ENCODE measurements at places on chromosomes 11 and 22. TPM values are rescaled to one million over a fixed set of nuclear protein-coding genes. Genes with fewer than 3 reads are reported as not detected.

GTSE1 gene
- total RNA-seq: not detected

DNA sequence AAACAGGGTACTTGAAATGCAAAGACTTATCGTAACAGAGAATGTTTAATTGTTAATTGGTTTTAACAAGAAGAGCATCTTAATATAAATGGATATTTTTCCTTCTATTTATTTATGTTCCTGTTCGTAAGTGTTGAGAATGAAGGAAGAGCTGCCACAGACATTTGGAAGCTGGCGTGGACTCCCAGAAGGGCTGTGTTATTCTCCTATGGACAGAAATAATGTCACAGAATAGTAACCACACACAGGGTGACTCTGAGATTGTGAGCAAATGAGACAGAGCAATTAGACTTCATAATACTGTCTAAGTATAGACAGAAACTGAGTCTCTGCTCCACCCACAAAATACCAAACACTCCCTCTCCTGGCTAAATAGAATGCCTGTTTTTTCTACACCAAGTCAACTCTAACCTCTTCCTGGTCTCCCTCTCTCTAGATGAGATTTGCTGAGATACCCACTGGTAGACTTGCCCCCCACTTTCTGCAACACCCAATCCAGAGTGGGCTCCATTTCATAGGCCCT lies 6.1 kb downstream of the APOL3 start:
- no peaks in the 10 kb centered on the region for H3K27me3 ChIP-seq
- no peak overlapping the region for H3K4me3 ChIP-seq
- H3K36me3 ChIP-seq: no peaks in the 10 kb centered on the region
- DNase-seq: no peak

GRCh38 chr11:96114178-96115064 lies 190.5 kb upstream of the MTMR2 start:
- no peaks in the 10 kb centered on the region for H3K36me3 ChIP-seq
- no peaks in the 10 kb centered on the region for H3K4me1 ChIP-seq
- no peak for DNase-seq
- no peaks in the 10 kb centered on the region for H3K27me3 ChIP-seq
- no peak overlapping the region for H3K4me3 ChIP-seq

- H3K4me1 ChIP-seq: no peaks in the 10 kb centered on the region
- no peaks in the 10 kb centered on the region for H3K36me3 ChIP-seq
- H3K27me3 ChIP-seq: no peaks in the 10 kb centered on the region
- H3K4me3 ChIP-seq: no peak overlapping the region
- DNase-seq: no peak
Observed at GRCh38 chr11:69436041-69436982, 45.2 kb upstream of the LINC01488 start.

DNA sequence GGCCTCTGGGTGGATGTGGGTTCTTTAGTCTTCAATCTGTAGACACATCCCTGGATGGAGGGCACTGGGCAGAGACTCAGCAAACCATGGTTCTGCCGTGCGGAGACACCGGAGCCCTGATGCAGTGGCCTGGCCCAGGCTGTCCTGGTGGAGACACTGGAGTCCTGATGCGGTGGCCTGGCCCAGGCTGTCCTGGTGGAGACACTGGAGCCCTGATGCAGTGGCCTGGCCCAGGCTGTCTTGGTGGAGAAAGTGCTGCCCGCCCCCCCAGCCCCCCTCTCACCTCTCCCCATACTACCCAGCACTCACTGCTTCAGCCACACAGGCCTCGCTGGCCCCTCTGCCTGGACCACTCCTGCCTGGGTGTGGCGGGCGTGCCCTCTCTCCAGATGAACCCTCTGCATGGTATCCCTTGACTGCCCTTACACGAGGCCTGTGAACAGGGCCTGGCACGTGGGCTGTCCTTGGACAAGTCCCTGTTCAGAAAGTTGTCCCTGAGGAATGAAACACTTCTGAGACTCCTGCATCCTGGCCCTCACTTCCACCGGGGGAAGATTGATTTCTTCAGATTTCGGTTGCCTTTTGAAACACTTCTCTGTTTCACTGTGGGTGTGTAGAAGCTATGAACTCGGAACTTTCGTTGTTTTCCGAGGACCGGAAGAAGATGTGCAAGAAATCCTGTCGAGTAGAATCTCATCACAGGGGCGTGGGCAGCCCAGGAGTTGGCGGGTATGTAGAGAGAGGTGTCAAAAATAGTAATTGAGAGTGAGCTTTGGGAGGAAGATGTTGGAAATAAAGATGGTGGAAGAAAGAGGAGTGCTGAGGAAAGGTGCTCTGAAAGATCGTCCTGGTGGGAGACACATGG lies 26.2 kb downstream of the IGHMBP2 start:
- no peak for DNase-seq
- H3K36me3 ChIP-seq: peaks cover 31% of the 10 kb centered on the region
- no peak overlapping the region for H3K4me3 ChIP-seq
- no peaks in the 10 kb centered on the region for H3K27me3 ChIP-seq
- H3K27ac ChIP-seq: no peak overlapping the region

MPEG1 gene
- 12.3 TPM for total RNA-seq

GRCh38 chr11:134404575-134405341 lies 7.3 kb downstream of the B3GAT1 start:
- DNase-seq: no peak
- H3K27me3 ChIP-seq: peaks cover 10% of the 10 kb centered on the region
- H3K27ac ChIP-seq: peak overlapping the region; percentile 4
- H3K36me3 ChIP-seq: no peaks in the 10 kb centered on the region
- H3K4me3 ChIP-seq: no peak overlapping the region
- no peaks in the 10 kb centered on the region for H3K4me1 ChIP-seq

GRCh38 chr11:59773083-59773440 lies 17.9 kb downstream of the STX3 start:
- no peaks in the 10 kb centered on the region for H3K36me3 ChIP-seq
- no peak overlapping the region for H3K4me3 ChIP-seq
- no peaks in the 10 kb centered on the region for H3K27me3 ChIP-seq
- DNase-seq: no peak
- H3K4me1 ChIP-seq: no peaks in the 10 kb centered on the region

GRCh38 chr22:24878969-24879368 lies 67.5 kb downstream of the LHFPL7 start:
- no peak for DNase-seq
- no peaks in the 10 kb centered on the region for H3K27me3 ChIP-seq
- H3K27ac ChIP-seq: no peak overlapping the region
- H3K36me3 ChIP-seq: peaks cover 44% of the 10 kb centered on the region
- no peaks in the 10 kb centered on the region for H3K4me1 ChIP-seq
- H3K4me3 ChIP-seq: no peak overlapping the region

- DNase-seq: no peak
- H3K4me3 ChIP-seq: no peak overlapping the region
- no peaks in the 10 kb centered on the region for H3K36me3 ChIP-seq
- H3K4me1 ChIP-seq: no peaks in the 10 kb centered on the region
- no peaks in the 10 kb centered on the region for H3K27me3 ChIP-seq
Observed at GRCh38 chr22:44505796-44506354, 7.8 kb upstream of the RTL6 start.

DNA sequence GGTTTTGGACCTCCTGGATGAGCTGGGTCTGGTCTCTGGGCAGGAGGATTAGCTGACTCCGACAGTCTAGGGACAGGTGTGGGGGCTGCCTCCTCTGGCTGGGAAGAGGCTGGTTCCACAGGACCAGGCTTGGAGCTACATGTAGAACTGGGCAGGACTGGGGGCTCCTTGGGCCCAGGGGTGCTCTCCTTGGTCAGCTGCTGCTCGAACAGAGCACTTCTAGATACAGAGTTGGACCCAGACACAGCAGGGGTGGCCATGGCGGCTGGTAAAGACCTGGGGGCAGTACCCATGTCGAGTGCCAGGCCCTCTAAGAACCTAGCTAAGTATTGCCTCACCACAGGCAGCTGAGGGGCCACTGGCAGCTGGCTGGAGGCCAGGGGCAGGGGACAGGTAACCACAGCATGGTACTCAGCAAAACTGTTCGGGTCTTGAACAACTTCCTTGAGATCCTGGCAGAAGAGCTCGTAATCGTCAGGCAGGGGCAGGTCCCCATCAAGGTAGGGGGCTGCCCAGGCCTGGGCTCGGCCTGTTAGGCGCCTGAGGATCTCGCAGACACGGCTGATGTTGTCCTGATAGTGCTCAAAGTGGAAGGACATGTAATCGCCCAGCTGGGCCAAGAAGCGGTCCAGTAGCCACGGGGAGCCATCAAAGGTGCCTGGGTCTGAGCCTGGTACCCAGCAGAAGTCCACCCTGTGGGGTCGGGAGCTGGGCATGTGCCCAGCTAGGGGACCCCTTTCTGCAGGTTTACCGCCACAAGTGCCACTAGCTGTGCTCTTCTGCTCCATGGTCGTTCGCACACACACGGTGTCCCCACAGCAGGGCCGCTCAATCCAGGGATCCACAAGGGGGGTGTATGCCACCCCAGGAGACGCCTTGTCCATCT lies 3.1 kb downstream of the GNB1L start:
- H3K36me3 ChIP-seq: no peaks in the 10 kb centered on the region
- H3K4me3 ChIP-seq: no peak overlapping the region
- H3K4me1 ChIP-seq: peaks cover 53% of the 10 kb centered on the region
- no peaks in the 10 kb centered on the region for H3K27me3 ChIP-seq

GRCh38 chr22:27310966-27311697 lies 490.4 kb downstream of the MN1 start:
- H3K4me3 ChIP-seq: no peak overlapping the region
- no peak overlapping the region for H3K27ac ChIP-seq
- no peaks in the 10 kb centered on the region for H3K27me3 ChIP-seq

DEUP1 gene
- not detected for total RNA-seq

DNA sequence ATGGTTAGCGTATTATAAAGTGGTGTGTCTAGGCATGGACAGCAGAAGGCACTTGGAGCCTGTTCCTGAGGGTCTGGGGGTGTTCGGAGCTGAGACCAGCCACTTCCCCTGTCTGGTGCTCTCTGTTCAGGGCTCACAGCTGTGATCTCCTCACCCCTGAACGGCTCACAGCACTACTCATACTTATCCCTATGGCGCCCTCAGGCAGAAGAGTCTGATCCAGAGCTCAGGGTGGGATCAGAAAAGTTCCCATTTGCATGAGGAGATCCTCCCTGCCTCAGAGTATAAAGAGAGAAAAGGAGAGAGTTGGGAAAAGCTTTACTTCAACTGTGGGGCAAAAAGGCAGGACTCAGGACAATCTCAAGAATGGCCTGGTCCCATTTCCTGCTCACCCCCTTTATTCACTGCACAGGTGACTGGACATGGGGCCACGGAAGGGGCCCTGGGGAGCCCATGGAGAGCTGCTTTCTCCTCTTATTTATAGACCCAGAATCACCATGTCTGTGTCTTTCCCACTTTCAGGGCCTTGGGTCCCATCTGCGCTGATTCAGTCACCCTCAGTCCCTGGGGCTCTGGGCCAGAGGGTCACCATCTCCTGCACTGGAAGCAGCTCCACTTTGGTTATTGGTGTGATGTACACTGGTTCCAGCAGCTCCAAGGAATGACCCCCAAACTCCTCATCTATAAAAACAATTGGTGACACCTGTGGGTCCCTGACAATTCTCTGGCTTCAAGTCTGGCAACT lies 97.0 kb upstream of the TOP3B start:
- H3K4me1 ChIP-seq: peaks cover 5% of the 10 kb centered on the region
- no peaks in the 10 kb centered on the region for H3K27me3 ChIP-seq
- H3K4me3 ChIP-seq: no peak overlapping the region
- no peak overlapping the region for H3K27ac ChIP-seq
- DNase-seq: no peak
- H3K36me3 ChIP-seq: no peaks in the 10 kb centered on the region

GRCh38 chr11:1152316-1153104 lies 5.2 kb upstream of the MUC5AC start:
- no peaks in the 10 kb centered on the region for H3K36me3 ChIP-seq
- DNase-seq: no peak
- no peak overlapping the region for H3K27ac ChIP-seq
- peaks cover 7% of the 10 kb centered on the region for H3K27me3 ChIP-seq
- H3K4me1 ChIP-seq: no peaks in the 10 kb centered on the region

OR10A2 gene
- not detected for total RNA-seq

DNA sequence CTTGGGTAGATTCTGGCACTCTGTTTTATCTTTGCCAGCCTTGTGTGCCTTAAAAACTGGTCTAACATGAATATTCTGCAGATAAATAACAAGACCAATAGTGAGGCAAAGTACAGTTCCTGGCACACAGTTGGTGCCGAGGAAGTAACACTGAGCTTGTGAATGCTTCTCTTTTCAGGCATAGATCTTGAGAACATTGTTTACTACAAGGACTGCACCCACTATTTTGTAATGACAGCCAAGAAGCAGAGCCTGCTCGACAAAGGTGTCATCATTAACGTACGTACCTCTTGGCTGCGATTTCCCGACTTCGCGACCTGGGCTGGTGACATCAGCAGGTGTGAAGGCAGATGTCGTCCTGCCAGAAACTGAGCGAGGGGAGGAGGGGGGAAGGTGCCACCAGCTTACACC lies 105.7 kb downstream of the MICAL2 start:
- no peak overlapping the region for H3K4me3 ChIP-seq
- H3K4me1 ChIP-seq: no peaks in the 10 kb centered on the region
- H3K36me3 ChIP-seq: peaks cover 43% of the 10 kb centered on the region
- DNase-seq: no peak

- no peak overlapping the region for H3K27ac ChIP-seq
- H3K4me3 ChIP-seq: no peak overlapping the region
- DNase-seq: no peak
- no peaks in the 10 kb centered on the region for H3K36me3 ChIP-seq
- no peaks in the 10 kb centered on the region for H3K4me1 ChIP-seq
Observed at GRCh38 chr11:17695454-17696441, 23.6 kb upstream of the MYOD1 start.

DNA sequence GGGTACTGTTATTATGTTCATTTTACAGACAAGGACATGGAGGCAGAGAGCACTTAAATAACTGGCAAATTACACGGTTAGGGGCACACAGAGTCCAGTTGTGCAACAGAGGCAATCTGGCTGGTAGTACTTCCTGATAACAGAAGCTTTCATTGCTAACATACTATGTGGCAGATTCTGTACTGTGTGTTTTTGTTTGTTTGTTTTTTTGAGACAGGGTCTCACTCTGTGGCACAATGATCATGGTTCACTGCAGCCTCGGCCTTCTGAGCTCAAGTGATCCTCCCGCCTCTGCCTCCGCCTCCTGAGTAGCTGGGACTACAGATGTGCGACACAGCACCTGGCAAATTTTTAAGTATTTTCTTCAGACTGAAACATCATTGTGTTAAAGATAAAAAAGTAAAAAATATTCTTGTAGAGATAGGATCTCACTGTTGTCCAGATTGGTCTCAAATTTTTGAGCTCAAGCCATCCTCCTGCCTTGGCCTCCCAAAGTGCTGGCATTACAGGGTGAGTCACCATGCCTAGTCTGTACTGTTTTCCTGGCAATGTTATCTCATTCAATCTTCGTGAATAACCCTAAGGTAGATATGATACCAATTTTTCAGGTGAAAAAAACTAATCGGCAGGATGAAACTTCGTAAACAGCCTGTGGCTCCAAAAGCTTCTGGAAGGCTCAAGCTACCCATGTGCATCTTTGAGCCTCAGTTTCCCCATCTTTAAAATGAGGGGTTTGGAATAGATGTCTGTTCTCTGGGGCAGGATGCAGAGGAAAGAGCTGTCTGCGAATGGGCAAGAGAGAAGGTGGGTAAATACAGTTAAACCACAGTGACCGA lies 921 bp upstream of the NUCB2 start:
- H3K4me3 ChIP-seq: peak overlapping the region; percentile 97
- H3K36me3 ChIP-seq: no peaks in the 10 kb centered on the region
- no peaks in the 10 kb centered on the region for H3K27me3 ChIP-seq
- no peak for DNase-seq
- H3K27ac ChIP-seq: peak overlapping the region; percentile 86

GRCh38 chr11:48106166-48106565 lies 110.4 kb upstream of the OR4B1 start:
- no peaks in the 10 kb centered on the region for H3K27me3 ChIP-seq
- H3K36me3 ChIP-seq: no peaks in the 10 kb centered on the region
- no peak for DNase-seq
- H3K4me3 ChIP-seq: no peak overlapping the region
- H3K27ac ChIP-seq: no peak overlapping the region
- H3K4me1 ChIP-seq: peaks cover 90% of the 10 kb centered on the region

- H3K36me3 ChIP-seq: peaks cover 72% of the 10 kb centered on the region
Observed at GRCh38 chr11:66868726-66869566, 12.1 kb downstream of the LRFN4 start.

POTEH gene
- total RNA-seq: not detected

RAB36 gene
- total RNA-seq: 4.9 TPM

All from tibial nerve (tissue), 4 donors.